Fibroblast of skin of scalp (primary cell): ENCODE measurements at places on chromosomes 1 and 21.
A peak's percentile ranks its signal among the peaks of the same experiment; 100 is the strongest.

GRCh38 chr1:17965515-17966100 is 142.0 kb upstream of the IGSF21 start:
- DNase-seq, result no peak

- DNase-seq, result no peak
These were observed 162.9 kb upstream of the HP1BP3 start for GRCh38 chr1:20949871-20950590.

- no peak for DNase-seq
These were observed 126.8 kb downstream of the PEX14 start for GRCh38 chr1:10601342-10602070.

- DNase-seq, result peak; percentile 20
These were observed 90.5 kb downstream of the NMNAT2 start for GRCh38 chr1:183327434-183328290.

GRCh38 chr1:54461731-54462596 is 55.8 kb upstream of the SSBP3 start:
- no peak for DNase-seq

- DNase-seq, result no peak
These were observed 81.2 kb downstream of the EPHB2 start for GRCh38 chr1:22791831-22792347.

DNA sequence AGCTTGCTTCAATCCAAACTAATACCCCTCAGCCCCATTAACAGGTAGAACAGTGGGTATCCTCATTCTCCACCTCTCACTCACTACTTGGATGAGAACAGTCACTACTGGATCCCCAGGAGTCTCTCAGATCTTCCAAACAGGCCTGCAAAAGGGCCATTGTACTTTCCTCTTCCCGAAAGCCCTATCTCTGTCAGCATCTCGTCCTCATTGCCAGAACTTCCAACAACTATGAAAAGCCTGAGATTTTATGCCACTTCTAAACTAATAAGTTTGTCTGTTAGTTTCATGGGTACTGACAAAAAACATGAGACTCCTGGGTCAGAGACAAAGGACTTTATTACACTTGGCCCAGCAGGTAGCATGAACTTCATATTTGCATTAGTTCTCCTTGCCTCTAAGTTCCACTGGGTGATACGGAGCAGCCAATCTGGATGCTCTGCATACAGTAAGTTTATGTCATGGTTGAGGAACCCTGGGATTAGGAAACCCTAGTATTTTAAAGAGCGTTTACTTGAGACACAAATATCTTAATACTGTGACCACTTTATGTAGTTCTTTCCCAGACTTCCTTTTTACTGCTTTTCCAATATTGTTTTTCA is 38.1 kb downstream of the VANGL2 start:
- no peak for DNase-seq

GRCh38 chr1:34762474-34763141 is 3.1 kb downstream of the GJB4 start:
- DNase-seq, result no peak

GRCh38 chr1:185487936-185488335 is 170.9 kb upstream of the IVNS1ABP start:
- DNase-seq, result no peak

DNA sequence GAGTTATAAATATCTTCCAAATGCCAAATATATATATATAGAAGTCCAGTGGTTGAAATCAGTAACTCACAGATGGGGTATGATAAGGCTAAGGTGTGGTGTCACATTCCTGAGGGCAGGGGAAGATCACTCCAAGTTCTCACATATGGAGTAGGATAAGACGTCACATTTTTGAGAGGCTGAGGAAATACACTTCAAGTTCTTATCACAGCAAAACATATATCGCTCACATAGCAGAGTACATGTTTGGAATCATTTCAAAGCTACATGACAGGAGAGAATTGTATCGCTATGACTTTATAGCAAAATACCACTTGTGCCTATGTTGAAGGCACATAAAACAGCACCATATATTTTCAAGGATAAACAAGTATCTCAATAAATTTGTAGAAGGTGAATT is 55.1 kb downstream of the RBM11 start:
- DNase-seq, result no peak

GRCh38 chr1:9717193-9718005 is 65.9 kb downstream of the PIK3CD start:
- peak; percentile 23 for DNase-seq

DNA sequence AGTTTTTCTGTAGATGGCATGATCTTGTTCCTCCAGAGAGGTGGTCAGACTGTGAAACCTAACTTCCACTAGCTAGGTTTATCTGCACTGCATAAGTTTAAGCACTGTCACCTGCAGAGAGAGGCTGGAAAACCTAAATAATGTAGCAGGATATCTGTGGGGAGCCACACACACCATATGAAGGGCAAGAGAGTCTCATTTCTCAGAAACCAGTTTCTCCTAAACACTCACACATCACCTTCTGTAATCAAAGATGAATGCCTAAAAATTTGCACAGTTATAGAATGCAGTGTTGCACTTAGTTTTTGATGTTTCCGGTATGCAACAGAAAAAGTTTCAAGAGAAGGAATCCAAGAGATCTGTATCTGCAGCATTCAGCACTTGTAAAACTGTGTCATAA is 654.6 kb downstream of the ADGRL2 start:
- no peak for DNase-seq

DNA sequence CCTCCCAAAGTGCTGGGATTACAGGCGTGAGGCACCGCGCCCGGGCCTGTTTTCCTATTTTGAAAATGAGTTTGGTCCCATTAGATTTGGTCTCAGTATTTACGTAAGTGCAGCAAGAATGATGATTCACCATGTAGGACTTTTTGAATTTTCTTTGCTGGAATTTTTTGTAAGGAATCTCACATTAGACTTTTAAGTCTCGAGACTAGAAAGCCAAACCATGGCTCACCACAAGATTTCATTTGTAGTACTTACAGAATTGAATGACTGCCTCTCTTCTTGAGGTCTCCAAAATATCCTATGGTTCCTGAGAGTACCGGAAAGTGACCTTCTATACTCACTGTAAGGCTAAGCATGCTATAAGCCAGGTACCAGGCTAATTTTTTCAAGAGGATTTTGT is 325 bp downstream of the OR14A2 start:
- no peak for DNase-seq

GRCh38 chr1:184914149-184914548 is 60.2 kb downstream of the NIBAN1 start:
- DNase-seq, result no peak

GRCh38 chr1:25754470-25755181 is 45.4 kb upstream of the SELENON start:
- no peak for DNase-seq

DNA sequence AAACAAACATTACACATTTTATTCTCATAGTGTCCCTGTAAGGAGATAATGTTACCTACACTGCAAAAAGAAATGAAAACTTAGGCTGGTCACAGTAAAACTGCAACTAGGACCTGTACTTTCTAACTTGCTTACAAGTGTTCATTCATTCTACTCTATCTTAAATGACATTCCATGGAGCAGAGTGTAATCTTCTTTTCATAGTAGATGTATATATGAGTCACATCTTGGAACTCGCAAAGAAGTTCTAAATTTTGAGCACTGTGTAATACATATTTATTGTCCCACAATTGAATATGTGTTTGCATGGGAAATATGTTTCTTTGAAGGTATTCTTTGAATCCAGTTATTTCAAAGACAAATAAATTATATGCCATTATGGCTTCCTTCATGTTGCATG is 1258.5 kb upstream of the ADGRL2 start:
- DNase-seq, result peak; percentile 33

GRCh38 chr1:11482198-11482597 is 3.2 kb downstream of the DISP3 start:
- DNase-seq, result no peak

- DNase-seq, result peak; percentile 35
These were observed 10.0 kb upstream of the C1orf115 start for GRCh38 chr1:220680085-220680687.

GRCh38 chr1:206558794-206559671 is 51.7 kb downstream of the RASSF5 start:
- no peak for DNase-seq

- peak; percentile 66 for DNase-seq
These were observed 7.3 kb downstream of the KIF21B start for GRCh38 chr1:201016211-201016651.

DNA sequence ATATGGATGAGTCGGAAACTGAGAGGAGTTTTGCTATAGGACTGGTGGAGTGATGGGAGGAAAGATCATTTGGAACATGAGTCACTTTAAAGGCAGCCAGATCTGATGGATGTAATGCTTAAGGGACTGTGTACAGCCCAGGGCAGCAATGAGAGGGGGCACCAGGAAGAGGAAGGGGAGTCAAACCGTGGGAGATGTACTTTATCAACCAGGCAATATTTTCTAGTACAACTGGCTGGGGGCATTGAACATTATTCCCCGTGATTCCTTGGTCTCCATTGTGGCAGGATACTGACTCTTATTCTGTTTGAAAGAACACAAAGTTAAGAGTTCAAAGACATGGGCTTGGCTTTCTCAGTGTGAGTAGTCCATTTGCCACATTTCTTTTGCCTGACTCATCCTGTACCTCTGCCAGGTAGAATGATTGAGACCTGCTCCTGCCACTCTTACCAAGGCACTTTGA is 268.2 kb upstream of the NR5A2 start:
- peak; percentile 24 for DNase-seq

DNA sequence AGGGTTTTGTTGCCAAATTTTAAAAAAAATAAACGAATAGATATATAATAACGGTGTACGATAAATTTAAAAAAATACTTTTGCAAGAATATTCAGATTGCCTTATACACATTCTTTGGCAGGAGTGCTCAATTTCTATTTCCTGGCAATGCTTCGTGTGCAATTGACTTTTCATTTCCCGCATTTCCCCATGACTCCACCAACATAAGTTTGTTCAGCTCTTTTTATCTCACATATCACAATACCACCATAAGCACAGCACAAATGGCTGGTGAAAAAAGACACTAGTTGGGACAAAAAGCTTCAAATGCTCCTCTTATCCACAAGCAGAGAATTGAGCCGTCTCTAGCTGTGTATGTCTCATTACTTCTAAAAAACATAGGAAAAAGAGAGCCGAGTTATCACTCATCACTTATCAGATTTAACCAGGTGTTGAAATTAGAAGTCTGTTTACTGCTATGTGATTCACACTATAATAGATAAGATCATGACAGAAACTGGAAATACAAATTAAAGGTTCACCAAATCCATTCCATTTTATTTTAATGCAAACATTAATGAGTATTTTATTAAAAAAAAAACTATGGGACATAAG is 28.9 kb upstream of the RGS1 start:
- DNase-seq, result no peak

DNA sequence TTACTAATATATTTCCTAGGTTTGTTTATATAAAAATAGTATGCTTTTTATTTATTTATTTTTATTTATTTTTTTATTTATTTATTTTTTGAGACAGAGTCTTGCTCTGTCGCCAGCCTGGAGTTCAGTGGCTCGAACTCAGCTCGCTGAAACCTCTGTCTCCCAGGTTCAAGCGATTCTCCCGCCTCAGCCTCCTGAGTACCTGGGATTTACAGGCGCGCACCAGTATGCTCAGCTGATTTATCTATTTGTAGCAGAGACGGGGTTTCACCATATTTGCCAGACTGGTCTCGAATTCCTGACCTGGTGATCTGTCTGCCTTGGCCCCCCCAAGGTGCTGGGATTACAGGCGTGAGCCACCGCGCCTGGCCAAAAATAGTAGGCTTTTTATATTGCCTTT is 33.2 kb downstream of the BRINP3 start:
- no peak for DNase-seq

GRCh38 chr1:213136190-213136917 is 85.3 kb downstream of the RPS6KC1 start:
- no peak for DNase-seq

DNA sequence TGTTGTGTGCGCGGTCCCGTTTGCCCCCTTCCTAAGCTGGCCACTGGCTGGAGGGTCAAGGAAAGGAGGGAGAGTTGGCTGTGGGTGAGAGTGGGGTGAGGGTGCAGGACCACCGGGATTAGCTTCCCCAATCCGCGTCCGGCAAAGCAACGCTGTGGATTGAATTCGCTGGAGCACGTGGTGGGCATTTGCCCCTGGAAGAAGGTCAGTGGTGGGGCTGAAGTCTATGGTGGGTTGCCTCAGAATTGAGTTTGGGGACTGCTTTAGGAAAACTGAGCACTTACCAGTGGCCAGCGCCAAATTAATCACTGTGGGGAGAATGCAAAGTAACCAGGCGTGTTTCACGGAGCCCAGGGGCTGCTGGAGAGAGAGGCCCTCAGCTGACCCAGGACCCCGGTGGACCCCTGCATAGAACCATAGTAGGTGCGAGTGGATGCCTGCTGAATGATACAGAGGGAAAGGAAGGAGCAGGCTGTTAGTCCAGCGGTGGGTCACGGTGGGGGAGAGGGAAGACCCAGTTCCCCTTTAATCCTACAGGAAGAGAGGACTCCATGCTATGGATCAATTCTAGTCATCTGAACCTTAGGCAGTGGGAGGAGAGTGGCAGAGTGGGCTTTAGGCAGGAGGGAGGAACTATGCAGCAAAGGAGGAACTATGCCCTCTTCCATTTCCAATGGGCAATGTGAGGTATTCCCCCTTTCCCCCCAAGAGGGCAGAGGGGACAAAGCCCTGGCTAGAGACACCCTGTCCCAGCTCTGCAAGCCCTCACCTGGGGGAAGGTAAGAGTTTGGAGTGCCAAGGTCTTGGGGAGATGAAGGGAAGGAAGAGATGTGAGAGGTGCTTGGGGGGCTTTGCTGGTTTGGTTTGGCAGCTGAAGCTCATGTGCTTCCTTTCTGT is 1.2 kb downstream of the TNFRSF8 start:
- no peak for DNase-seq

GRCh38 chr21:45135868-45136267 is 61.5 kb downstream of the ADARB1 start:
- peak; percentile 35 for DNase-seq

DNA sequence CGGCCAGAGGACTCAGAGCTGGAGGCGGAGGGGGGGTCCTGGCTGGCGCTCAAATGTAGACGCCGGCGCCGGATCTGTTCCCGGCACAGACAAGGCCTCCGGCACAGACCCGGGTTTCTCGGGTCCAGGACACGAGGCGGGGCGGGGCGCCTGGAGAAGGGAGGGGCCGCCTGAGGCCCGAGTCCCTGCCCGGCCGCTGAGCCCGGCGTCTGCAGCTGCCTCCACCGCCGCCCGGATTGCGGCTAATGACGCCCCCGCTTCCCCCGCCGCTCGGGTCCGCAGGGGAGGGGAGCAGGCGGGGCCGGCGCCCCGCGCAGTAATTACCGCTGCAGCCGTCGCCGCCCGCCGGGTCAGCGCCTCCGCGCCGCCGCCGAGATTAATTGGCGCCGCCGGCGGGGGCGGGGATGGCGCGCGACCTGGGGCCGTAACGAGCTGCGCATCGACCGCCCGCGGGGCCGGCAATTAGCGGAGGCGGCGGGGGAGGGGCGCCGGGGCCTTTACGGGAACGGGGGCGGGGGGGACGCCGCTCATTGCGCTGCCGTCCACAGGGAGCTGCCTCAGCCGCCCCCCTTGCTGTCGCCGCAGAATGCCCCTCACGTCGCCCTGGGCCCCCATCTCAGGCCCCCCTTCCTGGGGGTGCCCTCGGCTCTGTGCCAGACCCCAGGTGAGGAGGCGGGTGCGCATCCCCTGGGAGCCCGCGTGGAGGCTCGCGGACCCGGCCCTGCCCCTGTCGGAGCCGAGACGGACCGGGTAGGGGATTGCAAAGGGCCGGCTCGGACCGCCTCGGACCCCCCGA is 17.3 kb downstream of the NOC2L start:
- peak; percentile 86 for DNase-seq
